AG04450 (cell line): ENCODE measurements at places on chromosomes 1 and 21.

- no peak for DNase-seq
Observed at GRCh38 chr1:231896806-231897205, 270.2 kb downstream of the DISC1 start.

- no peak for DNase-seq
Observed at GRCh38 chr1:226950316-226950715, 10.2 kb downstream of the COQ8A start.

DNA sequence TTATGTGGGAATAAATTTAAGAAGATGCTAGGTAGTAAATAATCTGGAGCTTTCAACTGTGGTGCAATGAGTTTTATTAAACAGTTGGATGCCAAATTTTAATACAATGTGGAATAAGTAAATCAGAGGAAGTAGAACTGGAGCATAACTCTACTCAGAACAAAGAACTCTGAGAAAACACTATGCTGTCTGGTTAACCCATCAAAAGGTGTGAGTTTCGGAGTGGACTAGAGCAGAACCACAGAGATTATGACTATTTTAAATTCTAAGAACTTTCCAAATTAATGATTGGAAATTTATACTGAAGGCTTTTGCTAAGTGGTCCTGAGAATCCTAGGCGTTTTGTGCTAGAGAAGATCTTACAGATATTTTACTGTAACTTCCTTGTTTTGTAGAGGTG is 132.2 kb downstream of the NTMT2 start:
- DNase-seq: no peak

GRCh38 chr21:43911015-43911934 is 46.3 kb downstream of the AGPAT3 start:
- DNase-seq: no peak

GRCh38 chr1:22794647-22795365 is 84.2 kb downstream of the EPHB2 start:
- no peak for DNase-seq

DNA sequence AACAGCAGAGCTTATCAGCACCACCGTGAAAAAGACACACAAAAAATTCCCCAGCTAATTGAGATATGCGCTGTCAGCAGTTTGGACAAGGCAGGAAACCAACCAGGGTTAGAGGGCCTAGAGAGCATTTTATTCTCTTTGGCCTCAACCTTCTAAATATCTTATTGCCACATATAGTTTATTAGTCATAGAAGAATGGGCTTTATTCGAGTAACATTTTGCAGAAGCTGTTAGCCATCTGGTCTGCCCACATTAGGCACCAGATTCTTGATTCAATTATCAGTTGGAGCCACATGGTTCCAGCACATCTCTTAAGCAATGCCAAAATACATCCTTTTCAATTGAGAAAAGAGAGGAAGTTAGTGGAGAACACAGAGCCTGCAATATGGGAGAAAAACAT is 109.9 kb upstream of the CXADR start:
- no peak for DNase-seq

DNA sequence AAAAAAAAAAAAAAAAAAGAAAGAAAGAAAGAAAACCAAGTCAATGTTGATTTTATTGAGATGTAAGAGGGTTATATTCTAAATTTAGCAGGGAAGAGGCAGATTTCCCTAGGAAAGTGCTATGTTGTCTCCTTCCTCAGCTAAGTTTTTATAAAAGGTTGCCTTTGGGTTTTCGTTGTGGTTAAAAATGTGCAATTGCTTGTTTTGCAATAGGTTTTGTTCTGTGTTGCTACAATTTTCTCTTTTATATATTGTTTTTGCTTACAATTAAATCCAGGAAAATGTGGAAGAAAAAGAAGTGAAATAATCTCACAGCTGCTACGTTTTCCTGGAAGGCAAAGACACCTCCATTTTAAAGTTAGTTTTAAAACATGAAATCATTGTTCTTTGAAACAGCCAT is 136.7 kb upstream of the C1orf105 start:
- DNase-seq: no peak

DNA sequence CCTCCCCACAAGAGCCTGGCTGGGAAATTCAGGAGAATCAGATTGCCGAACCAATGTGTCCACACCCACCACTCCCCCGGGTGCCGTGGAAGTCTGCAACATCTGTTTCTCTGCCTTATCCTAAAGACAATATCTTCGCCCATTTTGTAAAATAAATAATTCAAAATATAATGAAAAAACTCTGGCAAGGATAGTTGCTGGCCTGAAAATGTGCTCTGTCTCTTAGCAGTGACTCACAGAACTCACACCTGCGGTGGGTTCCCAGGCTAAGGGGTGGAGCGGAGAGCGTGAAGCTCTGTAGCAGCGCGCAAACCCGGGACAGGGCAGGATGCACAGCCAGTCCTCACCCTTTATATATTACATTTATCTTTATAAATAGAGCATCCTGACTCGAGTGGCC is 99.9 kb downstream of the COLGALT2 start:
- DNase-seq: no peak

DNA sequence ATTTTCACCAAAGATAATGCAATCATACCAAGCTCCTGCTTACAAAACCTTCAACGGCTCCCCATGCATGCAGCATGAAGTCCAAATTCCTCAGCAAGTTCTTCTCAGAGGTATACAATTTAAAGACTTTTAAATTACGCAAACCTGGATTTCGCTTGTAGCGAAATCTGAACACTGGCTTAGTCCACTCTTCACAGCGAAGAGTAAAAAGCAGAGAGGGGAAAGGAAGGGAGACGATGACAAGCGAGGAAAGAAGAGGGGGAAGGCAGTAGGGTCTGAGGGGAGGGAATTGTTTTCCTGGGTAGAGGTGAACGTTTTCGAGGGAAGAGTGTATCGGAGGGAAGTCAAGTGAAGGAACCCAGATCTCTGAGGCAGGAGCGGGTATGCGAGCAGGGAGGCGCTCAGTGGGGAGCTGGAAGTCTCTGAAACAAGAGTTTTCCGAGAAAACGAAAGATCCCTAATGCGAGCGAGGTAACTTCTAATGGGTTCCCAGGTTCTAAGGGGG is 790 bp downstream of the TESK2 start:
- DNase-seq: no peak

GRCh38 chr1:184974056-184974836 is at the start of gene NIBAN1:
NIBAN1 (minus strand) TSS chr1:184974508; CDS start chr1:184974356, 152 bp downstream.
- no peak for DNase-seq

DNA sequence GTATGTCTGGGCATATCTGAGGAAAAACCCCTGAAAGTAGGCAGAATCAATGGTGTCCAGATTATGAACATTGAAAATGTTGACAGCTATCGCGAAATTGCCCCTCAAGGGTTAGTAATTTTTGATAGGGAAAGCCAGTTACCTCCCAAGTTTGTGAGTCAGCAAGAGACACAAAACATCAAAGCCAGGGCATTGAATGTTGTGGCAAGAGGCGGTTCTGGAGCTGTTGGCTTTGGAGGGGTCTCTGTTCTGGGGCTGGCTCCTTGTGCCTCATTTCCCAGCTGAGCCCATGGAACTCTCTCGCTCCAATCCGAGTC is 10.6 kb upstream of the S100A11 start:
- DNase-seq: no peak

- no peak for DNase-seq
Observed at GRCh38 chr1:104718752-104719151, 969.1 kb downstream of the AMY1C start.

- DNase-seq: no peak
Observed at GRCh38 chr1:21573971-21574465, 64.8 kb downstream of the ALPL start.

GRCh38 chr1:207993477-207994445 is 82.8 kb upstream of the CD34 start:
- DNase-seq: no peak

DNA sequence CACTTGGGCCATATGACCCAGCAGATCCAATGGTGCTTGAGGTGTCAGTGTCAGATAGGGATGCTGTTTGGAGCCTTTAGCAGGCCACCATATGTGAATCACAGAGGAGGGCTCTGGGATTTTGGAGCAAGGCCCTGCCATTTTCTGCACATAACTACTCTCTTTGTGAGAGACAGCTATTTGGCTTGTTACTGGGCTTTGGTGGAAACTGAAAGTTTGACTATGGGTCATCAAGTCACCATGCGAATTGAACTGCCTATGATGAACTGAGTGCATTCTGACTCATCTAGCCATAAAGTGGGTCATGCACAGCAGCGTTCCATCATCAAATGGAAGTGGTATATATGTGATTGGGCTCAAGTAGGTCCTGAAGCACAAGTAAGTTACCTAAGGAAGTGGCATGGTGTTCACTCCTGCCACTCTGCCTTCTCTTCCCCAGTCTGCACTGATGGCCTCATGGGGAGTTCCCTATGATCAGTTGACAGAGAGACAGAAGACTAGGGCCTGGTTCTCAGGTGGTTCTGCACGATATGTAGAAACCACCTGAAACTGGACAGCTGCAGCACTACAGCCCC is 447.3 kb downstream of the AGBL4 start:
- DNase-seq: no peak

DNA sequence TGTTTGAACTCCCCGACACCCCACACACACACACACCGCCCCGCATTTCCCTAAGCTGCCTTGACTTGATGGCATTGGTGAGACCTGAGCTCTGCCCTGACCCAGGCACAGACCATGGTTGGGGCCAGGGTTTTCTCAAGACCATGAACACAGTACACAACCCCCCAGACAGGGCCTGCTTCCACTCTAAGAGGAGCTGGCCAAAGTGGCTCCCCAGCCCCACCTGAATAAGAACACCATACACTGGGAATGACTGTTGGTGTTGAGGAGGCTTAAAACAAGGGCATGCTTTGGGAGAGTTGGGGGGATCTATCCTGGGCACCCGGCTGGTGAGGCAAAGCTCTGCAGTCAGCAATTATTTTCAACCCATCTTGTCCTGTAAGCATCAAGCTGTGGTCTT is 77.6 kb upstream of the SYT6 start:
- DNase-seq: no peak

- DNase-seq: no peak
Observed at GRCh38 chr1:206828765-206829164, 36.7 kb upstream of the IL20 start.

DNA sequence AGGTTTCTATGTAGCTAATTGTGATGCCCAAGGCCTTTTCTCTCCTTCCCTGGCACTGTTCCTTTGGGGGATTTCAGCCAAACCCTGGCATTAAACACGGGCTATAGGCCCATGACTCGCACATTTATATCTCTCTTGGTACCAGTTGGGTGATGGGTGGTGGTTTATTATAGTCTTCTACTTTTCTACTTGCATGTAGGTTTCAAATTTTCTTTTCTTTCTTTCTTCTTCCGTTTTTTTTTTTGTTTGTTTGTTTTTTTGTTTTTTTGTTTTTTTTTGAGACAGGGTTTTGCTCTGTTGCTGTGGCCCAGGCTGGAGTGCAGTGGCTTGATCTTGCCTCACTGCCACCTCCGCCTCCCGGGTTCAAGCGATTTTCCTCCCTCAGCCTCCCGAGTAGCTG is 1.1 kb downstream of the IL10RB start:
- no peak for DNase-seq

- DNase-seq: peak; percentile 26
Observed at GRCh38 chr1:21932127-21932526, 5.0 kb downstream of the HSPG2 start.

DNA sequence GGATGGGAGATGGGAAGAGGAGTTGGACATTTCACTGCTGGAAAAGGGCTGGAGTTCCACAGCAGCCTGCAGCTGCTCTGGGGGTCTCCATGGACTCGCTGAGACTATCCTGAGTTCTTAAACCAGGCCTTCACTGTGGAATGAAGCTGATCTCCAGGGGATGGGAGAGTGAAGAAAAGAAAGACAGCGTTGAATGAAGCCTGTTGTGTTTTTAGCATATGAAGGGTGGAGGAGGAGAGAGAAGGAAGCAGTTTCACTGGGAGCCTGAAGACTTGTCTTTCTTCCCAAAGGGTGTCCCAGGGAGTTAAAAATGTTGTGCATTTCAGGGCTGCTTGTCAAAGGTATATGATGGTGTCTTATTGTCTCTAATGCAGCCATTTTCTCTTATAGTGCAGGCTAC is 9.2 kb downstream of the ROR1 start:
- DNase-seq: no peak

- DNase-seq: no peak
Observed at GRCh38 chr1:115987623-115988022, 11.3 kb downstream of the SLC22A15 start.

DNA sequence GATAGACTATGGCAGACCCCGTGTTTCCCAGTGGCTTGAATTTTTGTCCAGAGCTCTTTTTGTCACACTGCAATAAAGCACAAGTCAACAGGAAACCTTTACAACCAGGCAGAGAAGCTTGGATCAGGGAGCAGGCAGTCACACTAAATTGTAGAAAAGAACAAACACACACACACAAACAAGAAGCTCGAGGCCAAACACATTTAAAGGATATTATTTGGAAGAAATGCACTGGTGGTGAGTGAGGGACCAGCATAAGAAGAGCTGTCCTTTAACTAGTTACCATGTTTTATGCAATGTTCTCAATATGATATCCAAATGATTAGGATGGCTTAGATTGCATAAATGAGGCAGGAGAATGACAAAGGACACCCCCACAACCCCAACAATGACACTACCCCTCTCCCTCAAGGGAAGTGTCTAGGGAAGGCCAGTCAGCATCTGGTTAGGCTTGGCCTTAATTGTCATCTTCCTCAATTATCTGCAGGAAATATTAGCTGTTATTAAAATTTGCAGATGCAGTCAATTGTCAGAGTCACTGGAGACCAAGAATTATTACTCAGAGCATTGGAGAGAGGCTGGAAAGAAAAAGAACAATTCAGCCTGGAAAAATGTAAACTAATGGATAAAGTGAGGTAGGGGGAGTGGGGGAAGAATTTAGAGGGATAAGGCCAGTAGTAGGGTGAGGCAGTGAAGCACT is 35.3 kb downstream of the DDR2 start:
- no peak for DNase-seq

DNA sequence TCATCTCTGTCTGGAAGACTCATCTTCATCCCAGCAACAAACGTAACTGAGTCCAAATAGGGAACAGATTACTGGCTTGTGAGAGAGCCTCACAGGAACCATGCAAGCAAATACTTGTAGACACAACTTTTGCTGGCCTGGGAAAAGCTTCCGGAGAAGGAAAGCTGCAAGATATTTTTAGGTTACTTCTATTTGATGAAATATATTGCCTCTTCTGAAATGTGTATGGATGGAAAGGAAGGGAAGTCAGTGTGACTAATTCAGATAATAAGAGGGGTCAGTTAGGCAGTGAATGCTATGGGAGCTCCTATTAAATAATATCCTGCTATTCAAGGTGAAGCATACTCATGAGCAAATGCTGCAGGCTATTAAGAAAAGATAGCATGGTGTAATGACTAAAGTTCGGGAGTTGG is 20.4 kb upstream of the FGGY start:
- no peak for DNase-seq

- no peak for DNase-seq
Observed at GRCh38 chr1:24173638-24174575, 13.2 kb downstream of the IFNLR1 start.

- no peak for DNase-seq
Observed at GRCh38 chr1:202014915-202015661, 4.7 kb downstream of the ELF3 start.

DNA sequence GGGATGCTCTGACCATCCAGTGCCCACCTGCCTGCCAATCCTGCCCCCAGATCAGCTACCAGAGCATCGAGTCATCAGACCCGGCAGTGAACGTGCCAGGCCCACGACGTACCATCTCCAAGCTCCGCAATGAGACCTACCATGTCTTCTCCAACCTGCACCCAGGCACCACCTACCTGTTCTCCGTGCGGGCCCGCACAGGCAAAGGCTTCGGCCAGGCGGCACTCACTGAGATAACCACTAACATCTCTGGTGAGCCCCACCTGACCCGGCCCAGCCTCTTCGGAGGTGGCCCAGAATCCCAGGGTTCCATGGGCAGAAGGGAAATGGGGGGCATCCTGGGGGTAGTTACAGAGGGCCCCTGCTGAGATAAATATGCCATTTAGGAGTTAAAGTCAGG is 43.1 kb downstream of the PTPRU start:
- DNase-seq: no peak

GRCh38 chr1:234926559-234927311 is 201.9 kb downstream of the TOMM20 start:
- DNase-seq: no peak
